Esophagus squamous epithelium (tissue), 5 donors: ENCODE measurements at places on chromosomes 7 and 10.

- no peak for DNase-seq
Measured at GRCh38 chr10:75091146-75091545, 20.3 kb upstream of the SAMD8 start.

GRCh38 chr10:62582804-62583208 is 208.6 kb downstream of the ZNF365 start:
- DNase-seq: no peak

- DNase-seq: no peak
Measured at GRCh38 chr10:96261930-96262329, 9.4 kb downstream of the BLNK start.

GRCh38 chr10:102291221-102291905 is 46.0 kb downstream of the GBF1 start:
- DNase-seq: no peak

DNA sequence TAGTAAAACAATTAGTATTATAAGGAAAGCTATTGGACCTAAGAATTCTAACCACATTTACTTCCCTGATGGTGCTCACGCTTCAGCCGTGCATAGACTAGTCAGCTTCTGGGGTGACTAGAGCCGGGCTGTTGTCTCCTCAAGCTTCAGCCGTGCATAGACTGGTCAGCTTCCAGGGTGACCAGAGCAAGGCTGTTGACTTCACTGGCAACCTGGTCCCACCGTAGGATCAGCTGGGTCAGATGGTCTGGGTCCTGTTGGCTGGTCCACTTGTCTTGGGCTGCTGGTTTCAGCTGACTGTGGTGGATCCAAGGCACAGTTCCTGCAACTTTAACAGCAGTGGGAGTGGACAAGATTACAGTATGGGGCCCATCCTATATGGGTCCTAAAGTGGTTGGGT is 99.4 kb downstream of the TRIM24 start:
- no peak for DNase-seq

DNA sequence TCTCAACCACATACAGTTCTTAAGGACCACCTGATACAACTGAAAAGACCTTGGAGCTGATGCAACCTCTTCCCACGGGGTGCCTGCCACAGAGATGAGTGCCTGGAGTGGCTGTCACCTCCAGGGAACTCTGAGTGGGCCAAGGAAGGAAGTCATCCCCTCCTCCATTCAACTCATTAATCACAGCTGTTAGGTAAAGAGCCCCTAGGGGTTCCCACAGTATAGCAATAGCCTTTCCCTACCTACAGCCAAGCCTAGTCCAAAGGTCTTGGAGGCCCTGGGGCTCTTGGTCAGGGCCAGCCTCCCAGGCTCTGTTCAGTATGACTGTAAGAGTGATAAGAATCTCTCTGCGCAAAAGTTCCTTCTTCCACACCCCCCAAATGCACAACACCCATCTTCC is 70.4 kb upstream of the NFE2L3 start:
- DNase-seq: no peak

- no peak for DNase-seq
Measured at GRCh38 chr10:120927352-120927751, 76.2 kb downstream of the WDR11 start.

- DNase-seq: no peak
Measured at GRCh38 chr7:117110480-117111315, 157.4 kb downstream of the ST7 start.

DNA sequence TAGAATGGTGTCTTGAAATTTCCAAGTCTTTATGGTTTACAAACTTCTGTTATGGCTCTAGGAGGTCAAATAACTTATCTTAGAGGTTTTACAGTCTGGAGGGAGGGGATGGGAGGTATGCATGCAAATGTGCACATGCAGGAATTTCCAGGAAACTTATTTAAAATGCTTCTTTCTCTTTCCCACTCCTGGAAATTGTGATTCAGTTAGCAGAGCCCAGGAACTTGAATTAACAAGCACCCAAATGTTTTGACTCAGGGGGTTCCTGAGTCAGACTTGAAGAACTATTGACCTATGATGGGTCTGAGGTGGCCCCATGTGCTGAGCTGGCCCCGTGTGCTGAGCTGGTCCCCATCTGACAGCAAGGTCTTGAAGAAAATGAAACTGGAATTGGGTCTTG is 669.4 kb downstream of the INHBA start:
- no peak for DNase-seq

GRCh38 chr10:104925232-104925851 is 284.3 kb downstream of the SORCS3 start:
- DNase-seq: no peak

DNA sequence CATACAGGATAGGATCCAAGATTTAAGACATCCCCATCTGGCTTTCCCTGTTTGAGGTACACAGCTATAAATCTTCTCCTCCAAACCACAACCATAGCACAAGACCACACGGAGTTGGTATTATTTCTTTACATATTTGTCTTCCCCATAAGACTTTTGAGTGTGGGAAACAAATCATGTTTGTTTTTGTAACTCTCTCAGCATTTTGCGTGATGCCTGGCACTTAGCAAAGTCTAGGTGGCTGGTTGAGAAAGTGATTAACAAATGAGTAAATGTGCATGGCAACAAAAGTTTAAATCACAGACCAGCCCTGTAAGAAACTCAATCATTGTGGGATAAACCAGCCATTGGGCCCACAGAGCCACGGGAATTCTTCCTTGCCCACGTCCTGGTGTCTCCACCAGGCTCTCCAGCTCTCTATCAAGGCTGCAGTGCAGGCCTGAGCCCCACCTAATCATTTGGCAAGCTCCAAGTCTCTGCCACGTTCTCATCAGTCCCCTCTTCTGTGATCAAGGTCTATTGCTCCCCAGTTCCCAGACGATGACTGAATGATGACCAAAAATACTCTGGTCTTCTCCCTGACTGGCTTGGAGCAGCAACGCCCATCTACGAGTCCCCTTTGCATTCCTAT is 317.8 kb downstream of the TNS3 start:
- DNase-seq: no peak

GRCh38 chr10:61120805-61121204 is 176.8 kb upstream of the RHOBTB1 start:
- no peak for DNase-seq

DNA sequence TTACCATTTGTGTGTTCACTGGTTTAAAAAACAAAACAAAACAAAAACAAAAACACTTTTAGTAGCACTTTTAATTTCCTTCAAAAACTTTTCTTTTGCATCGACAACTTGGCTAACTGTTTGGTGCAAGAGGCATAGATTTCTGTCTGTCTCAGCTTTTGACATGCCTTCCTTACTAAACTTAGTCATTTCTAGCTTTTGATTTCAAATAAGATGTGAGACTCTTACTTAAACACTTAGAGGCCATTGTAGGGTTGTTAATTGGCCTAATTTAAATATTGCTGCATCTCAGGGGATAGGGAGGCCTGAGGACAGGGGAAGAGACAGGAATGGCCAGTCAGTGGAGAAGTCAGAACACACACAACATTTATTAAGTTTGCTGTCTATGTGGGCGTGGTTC is 66.3 kb downstream of the AVL9 start:
- DNase-seq: no peak

DNA sequence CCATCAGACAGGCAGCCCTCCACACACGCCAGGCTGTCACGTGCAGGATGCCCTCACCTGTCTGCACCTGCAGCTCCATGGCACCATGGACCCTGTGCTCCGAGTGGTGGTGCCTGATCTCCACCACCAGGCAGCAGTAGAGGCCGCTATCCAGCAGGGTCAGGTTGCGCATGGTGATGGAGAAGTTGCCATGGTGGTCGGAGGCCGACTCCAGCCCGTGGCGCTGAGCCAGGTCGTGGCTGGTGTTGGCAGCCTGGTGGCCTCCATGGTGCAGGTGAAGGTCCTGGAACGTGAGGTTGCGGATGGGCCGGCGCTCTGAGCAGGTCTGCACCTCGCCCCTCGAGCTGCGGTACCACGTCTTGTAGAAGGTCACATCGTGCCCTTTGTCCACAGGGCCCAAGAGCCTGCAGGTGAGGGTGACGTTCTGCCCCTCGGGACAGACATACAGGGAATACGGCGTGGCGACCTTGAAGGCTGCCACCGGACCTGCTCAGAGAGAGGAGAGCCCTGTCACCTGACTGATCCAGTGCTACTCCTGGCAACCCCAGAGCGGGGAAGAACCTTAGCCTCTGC is 11.7 kb downstream of the VSIR start:
- no peak for DNase-seq

- no peak for DNase-seq
Measured at GRCh38 chr7:17743316-17743715, 197.0 kb downstream of the SNX13 start.

- no peak for DNase-seq
Measured at GRCh38 chr10:61628151-61628874, 34.4 kb upstream of the CABCOCO1 start.
